Skeletal muscle cell (primary cell): ENCODE measurements at places on chromosomes 2 and 18.
A peak's percentile ranks its signal among the peaks of the same experiment; 100 is the strongest.

GRCh38 chr2:136117391-136117841 is 533 bp downstream of the CXCR4 start:
- no peak for DNase-seq

GRCh38 chr2:212213191-212213590 is 325.4 kb downstream of the ERBB4 start:
- DNase-seq: no peak

GRCh38 chr2:163637871-163638270 is 97.9 kb downstream of the FIGN start:
- DNase-seq: no peak

DNA sequence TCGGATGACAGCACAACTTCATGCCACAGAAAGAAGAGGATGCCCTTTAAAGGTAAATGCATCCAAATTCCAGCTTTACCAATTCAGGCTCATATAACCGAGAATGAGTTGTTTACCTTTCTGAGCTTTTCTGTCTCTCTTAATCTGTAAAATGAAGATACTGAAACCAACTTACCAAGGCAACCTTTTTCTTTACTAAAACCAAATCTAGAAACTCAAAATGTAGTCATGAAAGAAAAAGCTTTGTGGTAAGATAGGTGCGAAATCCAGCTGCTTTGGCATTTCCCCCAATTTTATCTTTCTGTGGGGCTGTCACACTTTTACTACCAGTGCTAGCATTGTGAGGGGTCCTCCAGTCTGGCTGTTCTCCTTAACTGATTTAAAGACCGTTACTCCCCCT is 240.4 kb downstream of the IKZF2 start:
- no peak for DNase-seq

- DNase-seq: no peak
Measured at GRCh38 chr18:29361843-29362242, 1184.9 kb upstream of the CDH2 start.

DNA sequence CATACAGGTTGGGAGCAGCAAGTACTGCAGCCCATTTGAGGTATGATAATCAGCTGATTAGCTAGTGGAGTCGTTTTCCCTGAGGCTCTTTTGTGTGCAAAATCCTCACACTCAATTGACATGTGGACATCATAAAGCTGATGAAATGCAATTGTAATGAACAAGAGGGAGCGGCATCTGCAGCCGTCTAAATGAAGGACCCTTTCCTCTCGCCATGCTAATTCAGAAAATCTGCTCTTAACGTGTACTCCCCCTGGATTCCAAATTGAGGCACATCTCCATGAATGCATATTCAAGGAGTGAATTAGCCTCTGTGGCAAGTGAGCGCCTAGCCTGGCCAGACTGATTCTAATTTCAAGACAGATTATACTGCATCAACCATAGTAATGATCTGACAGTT is 260.9 kb upstream of the ATP5MC3 start:
- DNase-seq: no peak

- no peak for DNase-seq
Measured at GRCh38 chr18:78625847-78626246, 353.8 kb upstream of the SALL3 start.

DNA sequence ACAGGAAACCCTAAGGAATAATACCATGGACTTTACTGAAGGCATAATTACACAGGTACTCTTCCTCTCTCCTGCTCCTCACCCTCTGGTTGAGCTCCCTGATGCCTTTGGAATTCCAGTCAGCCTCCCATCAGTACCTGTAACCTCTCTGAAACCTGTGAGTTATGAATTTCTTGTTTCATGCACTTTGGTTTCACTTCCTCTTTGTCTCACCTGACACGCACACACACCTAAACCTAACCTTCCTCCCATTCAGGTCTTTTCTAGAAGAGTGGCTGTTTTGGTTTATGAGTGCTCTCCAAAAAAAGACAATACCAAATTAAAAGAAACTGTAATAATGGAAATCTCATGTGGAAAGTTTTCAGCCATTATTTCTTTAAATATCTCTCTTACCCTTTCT is 451.3 kb upstream of the VWC2L start:
- DNase-seq: no peak

- DNase-seq: no peak
Measured at GRCh38 chr2:74099271-74099670, 48.4 kb downstream of the BOLA3 start.

GRCh38 chr2:14930441-14930840 is 297.9 kb downstream of the LRATD1 start:
- no peak for DNase-seq

DNA sequence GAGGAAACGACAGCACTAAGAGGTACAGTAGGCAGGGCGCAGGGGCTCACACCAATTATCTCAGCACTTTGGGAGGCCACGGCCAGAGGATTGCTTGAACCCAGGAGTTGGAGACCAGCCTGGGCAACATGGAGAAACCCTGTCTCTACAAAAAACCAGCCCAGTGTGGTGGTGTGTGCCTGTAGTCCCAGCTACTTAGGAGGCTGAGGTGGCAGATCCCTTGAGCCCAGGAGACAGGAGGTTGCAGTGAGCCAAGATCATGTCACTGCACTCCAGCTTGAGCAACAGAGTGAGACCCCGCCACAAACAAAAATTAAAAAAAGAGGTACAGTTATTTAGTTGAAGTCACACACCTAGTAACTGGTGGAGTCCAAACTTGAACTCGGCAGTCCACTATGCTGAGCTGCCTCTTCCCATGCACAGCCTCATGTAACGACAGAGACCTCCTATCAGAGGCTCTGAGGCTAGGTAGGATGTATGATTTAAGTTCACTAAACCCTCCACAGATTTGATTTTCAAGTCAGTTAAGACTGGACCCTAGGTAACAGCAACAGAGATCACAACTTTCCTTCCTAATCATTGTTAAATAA is 8.7 kb downstream of the STK17B start:
- DNase-seq: no peak

DNA sequence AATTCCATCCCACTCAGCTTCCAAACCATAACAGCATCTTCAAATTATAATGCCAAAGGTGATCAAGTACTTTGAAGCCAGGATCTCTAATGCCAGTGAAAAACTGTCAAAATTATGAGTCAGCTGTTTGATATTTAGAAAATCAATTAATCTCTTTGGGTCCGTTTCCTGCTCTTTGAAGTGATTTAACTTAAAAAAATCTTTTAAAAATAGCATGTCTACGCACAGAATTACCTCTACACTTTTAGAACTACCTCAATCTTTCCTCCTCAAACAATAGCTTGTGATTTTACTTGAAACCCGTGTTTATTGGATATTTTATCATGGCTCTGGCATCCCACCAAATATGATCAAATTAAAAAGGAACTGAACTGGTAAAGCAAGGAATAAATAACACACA is 31.3 kb upstream of the TANK start:
- DNase-seq: no peak

DNA sequence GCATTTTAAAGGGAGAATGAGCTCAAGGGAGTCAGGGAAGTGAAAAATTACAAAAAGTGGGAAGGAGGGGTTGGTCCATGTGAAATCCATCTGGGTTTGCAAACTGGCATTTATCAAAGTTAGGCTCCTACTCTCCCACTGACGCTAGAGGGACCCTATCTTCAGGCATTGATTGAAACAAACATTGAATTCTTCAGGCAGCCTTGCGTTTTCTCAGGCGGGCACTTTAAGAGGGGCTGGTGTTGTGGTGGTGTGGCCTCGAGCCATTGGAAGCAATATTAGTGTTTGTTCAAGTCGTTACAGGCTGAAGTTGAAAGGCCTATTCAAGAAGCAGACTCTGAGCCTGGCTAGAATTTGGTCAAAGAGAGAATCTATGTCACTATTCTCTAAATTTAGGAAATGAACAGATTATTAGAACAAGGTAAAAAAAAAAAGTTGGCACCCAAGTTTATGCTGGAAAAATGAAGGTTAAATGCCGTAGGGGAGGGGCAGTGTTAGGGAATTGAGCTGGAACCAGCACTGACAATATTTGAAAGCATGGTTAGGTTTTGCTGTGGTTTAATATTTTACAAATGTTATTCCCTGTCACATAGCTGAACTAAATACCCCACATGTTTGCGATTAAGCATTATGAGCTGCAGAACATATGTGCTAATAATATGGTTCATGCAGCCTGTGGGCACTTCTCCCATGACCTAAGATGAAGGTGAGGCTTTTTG is 36.8 kb downstream of the STON1 start:
- no peak for DNase-seq

- peak; percentile 14 for DNase-seq
Measured at GRCh38 chr2:223383315-223383714, 218.8 kb downstream of the SCG2 start.

DNA sequence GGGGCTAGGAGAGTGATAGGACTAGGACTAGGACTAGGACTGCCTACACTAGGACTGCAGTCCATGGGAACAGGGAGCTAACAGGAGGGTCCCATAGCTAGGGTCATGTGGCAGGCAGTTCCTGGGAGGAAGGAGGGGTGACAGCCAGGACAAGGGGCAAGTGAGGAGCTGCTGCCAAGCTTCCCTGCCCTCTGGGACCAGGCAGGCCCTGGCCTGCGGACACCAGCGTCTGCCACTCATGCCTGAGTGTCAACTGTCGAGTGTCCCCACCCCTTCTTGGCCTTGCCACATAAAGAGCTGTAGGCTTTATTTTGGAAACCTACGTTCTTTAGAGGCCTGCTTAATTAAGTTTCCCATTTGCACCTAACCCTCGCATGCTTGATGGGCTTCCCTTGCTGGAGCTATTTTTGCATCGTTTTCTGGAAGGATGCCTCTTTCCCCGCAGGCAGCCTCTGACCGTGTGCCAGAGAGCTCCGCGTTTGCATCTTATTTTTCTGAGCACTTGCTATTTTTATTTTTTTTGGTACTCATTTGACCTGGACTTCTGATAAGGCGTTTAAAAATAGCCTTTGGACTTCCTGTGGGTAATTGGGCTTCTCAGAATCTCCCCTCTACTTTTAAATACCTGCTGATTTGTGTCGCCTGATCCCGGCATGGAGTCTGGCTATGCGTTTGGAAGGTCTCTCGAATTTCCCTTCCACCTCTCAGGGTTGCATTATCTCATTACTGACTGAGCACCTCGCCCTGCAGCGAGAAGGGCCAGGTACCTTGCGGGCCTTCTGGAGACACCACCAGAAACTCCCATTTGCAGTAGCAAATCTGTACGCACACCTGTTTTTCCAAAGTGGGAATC is 66.4 kb downstream of the SH3RF3 start:
- no peak for DNase-seq

DNA sequence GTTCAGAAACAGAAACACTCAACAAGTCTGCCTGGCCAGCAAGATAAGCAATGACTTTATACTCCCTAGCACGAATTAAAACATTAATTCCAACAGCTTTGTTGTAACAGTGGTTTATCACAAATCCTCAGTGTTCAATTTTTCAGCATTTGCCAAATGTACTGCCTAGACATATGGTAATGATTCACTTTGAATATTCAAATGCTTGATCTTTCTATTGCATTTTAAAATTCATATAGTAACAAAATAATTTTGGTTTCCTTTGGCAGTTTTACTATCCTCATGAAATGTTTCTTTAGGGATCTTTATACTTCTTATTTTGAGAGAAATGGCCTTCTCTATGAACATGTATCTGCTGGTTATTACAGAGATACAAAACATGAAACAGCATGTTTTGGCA is 851.8 kb upstream of the NXPH2 start:
- no peak for DNase-seq

- DNase-seq: no peak
Measured at GRCh38 chr2:148391324-148391723, 253.2 kb upstream of the EPC2 start.

GRCh38 chr2:114488841-114489530 is 46.5 kb downstream of the DPP10 start:
- no peak for DNase-seq

GRCh38 chr18:21513292-21513691 is 87.2 kb downstream of the ESCO1 start:
- DNase-seq: no peak

DNA sequence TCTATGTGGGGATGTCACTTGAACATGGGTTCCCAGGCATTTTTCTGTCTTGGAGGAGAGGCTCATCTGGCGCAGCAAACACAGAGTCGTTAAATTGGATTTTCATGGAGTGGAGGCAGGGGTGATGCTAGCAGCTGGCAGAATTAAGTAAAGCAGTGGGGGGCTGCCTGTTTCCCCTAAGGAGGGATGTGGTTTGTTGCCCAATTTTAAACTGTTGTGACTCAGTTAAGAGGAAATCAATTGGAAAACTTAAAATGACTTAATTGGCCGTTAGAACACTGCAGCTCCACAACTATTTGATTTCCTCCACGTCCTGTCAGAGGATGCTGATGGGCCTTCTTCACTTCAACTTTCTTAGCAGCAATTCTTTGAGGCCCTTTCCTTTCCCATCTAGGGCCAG is 354.1 kb upstream of the ATP5MC3 start:
- DNase-seq: no peak

DNA sequence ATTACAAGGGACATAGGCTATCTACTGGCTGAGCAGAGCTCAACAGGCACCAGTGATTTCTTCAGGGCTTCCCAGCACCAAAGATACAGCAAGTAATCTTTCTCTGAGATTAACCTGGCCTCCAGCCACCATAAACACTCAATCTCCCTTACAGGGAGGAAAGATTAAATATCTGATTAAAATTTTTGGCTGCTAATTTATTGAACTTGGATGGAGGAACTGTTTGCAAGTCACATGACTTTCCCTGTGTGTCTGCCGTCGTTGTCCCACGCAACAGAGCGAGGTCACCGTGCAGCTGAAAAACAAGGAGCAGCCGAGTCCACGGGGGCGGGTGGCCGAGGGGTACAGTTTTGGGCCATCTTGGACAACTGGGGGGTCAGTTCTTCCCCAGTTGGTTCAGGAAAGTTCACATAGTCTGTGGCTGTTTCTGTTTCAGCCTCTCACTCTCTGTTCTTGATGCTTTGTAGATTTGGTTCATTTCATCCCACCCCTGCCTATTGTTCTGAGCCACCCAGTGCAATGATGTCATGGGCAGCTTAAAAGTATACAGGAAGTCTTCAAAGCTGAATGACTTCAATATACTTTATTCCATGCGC is 186.8 kb upstream of the CTAGE1 start:
- DNase-seq: no peak

GRCh38 chr18:61196750-61197149 is 136.5 kb upstream of the CDH20 start:
- DNase-seq: no peak

DNA sequence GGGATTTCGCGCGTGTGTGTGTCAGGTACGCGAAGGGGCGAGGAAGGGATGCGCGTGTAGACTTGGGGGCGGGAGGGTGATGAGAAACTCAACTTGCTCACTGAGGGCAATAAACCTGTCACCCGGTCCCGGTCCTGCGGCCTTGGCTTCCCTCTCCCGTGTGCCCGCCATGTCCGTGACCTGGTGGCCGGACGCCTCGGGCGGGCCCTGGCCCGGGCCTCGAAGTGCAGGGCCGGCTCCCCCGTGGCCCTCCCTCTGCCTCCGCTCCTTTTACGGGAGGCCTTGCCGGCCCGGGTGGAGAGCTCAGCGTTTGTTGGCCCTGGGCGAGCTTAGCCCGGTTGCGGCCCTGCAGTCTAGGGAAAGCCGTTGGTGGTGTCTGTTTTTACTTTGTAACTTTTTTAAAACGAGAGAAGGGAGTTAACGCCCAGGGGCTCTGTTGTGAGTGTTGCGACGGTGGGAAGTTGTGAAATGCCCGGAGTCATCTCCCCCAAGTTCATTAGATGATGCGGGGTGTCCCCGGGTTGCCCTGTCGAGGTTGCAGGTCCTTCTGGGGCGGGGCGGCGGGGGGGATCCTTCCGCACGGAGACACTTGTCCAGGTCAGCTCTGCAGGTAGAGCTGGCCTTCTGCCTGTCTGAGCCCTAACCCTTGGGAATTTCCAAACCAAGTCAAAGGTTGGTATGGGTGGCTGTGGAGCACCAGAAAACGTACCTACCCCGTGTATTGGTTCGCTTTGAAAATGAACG is 883 bp downstream of the SMCHD1 start:
- DNase-seq: no peak
